NCI-H2029 (cell line): ENCODE measurements at places on chromosomes 6 and 20.

DNA sequence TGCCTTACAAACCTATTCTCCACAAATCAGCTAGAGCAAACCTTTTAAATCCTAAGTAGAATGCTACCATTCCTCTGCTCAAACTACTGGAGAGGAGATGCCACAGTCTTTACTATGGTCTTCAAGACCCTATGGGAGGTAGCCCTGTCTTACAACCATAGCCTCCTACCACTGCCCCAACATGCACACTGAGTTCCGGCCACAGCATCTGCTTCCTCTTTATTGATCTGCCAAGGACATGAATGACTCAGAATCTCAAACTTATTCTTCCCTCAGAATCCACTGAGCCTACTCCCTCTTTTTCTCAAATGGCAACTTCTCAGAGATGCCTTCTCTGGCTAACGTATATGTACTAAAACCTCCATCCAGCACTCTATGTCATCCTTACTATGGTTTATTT, 12.2 kb upstream of the ANKEF1 start:
- no peak for DNase-seq

DNA sequence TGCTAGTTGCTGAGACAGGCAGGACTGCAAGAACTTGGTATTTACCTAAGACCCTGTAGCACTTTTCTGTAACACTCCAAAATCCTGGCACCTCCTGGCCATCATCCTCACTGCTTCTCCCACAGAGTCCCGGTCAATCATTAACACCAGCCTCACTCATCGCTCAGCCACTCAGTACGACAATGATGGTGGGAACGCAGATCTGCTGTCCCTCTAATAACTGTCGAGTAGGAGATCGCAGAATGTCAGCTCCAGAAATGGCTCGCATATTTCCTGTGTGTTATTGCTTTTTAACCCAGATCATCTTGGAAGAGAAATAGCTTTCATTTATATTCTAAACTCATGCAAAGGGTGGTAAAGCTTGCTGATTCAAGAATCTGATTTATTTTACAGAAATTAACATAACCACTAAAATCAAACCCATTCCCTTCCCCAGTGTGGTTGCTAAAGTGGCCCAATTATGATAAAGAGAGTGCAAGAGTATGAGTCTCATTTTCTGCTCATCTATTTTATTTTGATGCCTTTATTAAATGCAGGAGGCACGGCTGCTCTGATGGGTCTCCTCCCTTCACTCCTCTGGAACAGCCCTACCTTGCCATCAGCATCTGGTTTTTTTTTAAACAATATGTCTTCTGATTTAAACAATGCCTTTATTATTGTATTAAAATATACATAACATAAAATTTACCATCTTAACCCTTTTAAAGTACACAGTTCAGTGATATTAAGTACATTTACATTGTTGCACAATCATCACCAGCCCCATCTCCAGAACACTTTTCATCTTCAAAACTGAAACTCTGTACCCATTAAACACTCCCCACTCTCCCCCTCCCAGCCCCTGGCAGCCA, 28.3 kb upstream of the GGTLC1 start:
- no peak for DNase-seq

DNA sequence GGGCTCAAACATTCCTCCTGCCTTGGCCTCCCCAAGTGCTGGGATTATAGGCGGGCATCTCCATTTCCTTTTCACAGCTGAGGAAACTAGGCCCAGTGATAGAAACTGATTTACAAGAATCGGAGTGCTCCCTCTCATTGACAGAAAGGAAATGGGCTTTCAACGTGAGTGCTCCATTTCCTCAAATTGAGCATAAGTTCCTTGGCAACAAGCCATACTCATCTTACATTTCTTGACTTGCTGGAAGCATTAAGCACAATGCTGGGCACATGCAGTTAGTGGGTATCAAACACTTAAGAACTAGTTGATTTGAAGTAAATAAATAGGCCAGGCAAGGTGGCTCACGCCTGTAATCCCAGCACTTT, 54.7 kb downstream of the FGD2 start:
- no peak for DNase-seq

DNA sequence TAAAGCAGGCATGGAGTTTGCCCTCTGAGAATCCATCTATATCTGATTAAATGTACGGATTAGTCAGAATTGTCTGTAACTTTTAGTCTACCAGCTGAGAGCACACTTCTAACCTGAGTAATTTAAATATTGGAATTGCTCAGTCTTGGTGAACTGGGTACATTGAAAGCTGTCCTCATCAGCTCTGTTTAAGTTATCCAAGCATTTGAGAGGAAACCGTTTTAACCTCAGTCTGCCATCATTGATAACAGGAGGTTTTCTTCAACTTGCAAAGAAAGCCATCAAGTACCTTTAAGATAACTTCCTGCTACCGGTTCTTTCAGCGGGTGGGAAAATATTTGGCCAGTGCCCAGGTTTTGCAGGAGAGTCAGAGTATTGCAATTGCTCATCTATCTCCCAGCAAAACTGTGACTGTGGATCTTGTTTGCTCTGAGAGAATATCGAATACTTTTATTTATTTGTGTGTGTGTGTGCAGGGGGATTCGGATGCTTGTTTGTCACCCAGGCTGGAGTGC, 31.1 kb upstream of the F13A1 start:
- no peak for DNase-seq

DNA sequence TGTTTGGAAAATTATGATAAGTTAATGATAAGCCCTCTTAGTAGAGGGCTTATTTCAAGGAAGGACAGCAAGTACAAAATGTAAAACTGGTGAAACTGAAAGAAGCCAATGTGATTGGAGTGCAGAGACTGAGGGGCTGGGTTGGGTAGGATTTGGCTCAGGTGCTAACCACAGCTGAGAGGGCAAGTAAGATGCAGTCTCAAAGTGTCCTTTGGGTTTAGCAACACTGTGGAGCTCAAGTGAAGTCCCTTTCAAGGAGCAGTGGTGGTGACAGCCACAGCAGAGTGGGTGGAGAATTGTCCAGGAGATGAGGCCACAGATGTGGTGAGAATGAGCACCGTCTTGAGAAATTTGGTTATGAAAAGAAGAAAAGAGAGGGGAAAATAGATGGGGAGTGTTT, 181.4 kb downstream of the AKAP7 start:
- DNase-seq = no peak

DNA sequence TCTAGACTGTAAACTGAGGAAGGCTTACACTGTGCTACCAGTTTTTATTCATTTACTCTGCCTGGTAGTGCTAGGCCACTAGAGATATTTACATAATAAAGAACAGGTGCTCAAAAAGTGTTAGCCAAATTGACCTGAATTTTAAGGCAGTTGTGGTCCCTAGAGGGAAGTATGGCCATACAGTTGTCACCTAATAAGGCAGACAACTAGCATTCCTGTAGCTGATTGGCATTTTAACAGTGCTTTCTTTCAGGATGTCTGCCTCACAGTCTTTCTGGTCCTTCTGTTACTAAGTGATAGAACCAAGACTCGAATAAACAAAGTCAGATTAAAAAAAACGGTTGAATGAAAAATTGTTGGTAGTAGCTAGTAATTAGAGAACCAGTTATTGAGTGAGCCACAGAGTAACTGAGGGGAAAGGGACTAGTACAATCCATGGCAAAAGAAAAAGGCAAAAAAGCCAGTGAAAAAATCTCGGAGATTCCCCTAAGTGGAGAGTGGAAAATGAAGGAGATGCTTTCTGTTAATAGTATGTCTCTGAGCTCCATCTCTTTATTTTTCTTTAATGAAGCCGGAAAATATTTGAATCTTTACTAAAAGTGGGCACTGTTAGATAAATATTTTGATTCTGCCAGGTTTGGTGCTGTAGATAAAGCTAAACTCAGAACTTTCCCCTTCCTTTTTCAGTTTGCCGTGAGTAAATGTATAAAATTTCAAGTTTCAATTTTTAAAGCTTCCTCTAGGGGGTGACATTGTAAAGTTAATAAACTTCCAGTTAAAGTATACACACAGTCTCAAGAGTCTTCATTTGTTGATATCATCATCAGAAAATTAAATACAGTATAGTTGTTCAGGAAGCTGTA, 9.1 kb downstream of the VTA1 start:
- no peak for DNase-seq

- no peak for DNase-seq
Measured at GRCh38 chr6:45812922-45813321, 202.7 kb downstream of the CLIC5 start.

GRCh38 chr20:51529081-51529681, 13.3 kb downstream of the NFATC2 start:
- no peak for DNase-seq

GRCh38 chr6:4802312-4802935, 26.2 kb downstream of the CDYL start:
- DNase-seq = no peak

DNA sequence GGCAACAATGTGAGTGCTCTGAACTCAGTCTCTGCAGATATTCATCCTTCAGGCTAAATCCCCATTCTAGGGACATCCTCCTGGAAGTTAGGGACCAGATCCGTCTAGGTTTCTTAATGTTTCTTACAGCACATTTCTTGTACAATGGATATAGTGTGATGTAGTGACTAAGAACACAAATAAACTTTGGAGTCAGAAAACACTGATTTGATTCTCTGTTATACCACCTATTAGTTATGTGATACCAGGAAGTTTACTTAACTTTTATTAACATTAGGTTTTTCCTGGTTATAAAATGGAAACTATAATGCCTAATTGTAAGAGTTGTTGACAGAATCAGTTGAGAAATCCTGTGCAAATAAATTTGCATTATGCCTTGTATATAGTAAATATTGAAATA, 57.6 kb upstream of the KCNQ5 start:
- no peak for DNase-seq

DNA sequence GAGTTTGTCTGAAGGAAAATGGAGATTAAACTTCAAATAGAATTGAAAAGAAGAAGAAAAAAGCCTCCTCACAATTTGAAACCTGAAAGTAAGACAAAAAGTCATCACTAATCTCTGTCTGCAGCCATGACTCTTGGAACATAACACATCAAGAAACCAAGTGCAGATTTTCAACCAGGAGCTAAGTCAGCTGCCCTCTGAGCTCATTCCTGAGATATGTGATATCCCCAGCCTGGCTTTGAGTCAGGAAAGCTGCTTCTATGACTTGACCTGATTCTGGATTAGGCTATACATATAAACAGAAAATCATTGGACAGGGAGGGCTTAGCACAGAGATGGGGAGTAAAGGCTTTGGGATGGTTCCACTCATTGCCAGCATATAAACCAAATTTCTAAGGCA, 891.4 kb downstream of the TFAP2A start:
- DNase-seq = no peak

GRCh38 chr6:71126506-71126905, 162.1 kb upstream of the OGFRL1 start:
- DNase-seq = no peak

DNA sequence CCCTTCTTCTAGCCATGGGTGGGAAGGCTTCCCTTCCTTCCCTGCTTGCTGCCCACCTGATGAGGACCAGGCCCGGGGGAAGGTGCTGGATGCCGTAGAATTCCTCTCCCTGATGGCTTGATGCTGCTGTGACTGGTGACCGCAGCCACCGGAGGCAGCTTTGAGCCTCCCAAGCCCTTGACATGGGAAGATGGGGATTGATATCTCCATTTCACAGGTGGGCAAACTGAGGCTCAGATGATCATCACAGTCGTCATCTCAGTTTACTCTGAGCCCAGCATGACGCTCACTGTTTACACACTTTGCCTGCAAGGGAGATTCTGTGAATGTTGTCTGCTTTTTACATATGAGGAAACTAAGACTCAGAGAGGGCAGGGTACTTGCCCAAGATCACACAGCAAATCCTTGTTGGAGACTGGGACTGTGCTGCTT, 43.9 kb downstream of the SRC start:
- no peak for DNase-seq

DNA sequence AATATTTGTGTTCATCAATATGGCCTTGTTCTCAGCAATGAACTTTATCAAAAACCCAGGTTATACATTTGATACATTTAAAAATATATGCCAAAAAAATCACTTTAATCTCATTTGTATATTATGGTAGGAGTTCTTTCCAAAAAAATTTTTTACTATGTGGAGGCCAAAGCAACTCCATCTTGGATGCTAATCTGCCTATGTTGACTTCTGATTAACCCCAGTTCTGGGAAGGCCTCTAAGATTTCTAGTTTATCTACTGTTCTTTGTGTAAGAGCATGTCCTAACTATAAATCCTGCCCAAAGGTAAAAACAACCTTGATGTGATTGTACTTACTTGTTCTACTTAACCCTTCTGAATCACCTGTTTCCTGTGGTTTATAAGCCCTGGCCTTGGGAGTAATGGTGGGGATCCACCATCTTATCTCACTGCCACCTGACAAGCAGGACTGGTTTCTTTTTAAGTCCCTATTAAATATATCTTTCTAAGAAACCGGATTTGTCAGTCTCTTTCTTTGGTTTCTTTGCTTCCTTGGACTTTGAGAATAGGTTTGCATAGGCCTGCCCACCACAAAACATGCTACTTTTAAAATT, 46.7 kb downstream of the RNGTT start:
- no peak for DNase-seq

DNA sequence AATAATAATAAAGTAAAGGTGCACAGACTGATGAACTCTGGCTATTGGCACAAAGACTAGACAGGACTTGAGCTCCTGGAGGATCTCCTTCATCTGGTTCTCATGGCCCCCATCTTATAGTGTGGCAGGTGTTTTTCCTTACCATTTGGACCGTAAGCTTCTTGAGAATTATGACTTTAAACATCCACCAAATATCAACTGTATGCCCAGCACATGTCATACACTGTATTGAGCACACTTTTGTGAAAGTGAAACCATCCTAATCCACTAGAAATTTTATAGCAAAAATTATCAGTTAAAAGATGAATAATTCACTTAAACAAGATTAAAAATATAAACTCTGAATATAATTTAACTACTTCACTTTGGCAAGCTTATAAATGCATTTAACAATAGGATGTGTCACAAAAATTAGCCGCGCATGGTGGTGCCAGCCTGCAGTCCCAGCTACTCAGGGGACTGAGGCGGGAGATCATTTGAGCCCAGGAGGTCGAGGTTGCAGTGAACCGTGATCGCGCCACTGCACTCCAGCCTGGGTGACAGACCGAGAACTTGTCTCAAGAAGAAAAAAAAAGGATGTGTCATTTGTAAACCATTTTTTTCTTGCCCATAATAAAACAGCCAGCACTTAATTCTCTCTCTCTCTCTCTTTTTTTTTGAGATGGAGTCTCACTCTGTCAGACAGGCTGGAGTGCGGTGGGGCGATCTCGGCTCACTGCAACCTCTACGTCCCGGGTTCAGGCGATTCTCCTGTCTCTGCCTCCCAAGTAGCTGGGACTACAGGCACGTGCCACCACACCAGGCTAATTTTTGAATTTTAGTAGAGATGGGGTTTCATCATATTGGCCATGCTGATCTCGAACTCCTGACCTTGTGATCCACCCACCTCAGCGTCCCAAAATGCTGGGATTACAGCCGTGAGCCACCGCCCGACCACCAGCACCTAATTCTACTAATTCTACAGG, 9.1 kb downstream of the HIVEP2 start:
- DNase-seq = no peak
